ENCODE measurements at places on chromosomes 2 and 18. TPM values are rescaled to one million over a fixed set of nuclear protein-coding genes. Genes with fewer than 3 reads are reported as not detected.

GRCh38 chr2:11499081-11499743 is 33.3 kb upstream of the E2F6 start:
- DNase-seq = no peak

SAG gene
- polyA plus RNA-seq = not detected

SERPINB7 gene
- polyA plus RNA-seq = 15.6 TPM

GRCh38 chr18:35880788-35881455 is 91.6 kb upstream of the RMP24 start:
- no peak for DNase-seq

GRCh38 chr2:160651416-160652200 is 158.0 kb upstream of the RBMS1 start:
- DNase-seq = peak; percentile 72

C2orf81 gene
- 0.25 TPM for polyA plus RNA-seq

KCNIP3 gene
- 0.32 TPM for polyA plus RNA-seq

VWA3B gene
- polyA plus RNA-seq = not detected

DNA sequence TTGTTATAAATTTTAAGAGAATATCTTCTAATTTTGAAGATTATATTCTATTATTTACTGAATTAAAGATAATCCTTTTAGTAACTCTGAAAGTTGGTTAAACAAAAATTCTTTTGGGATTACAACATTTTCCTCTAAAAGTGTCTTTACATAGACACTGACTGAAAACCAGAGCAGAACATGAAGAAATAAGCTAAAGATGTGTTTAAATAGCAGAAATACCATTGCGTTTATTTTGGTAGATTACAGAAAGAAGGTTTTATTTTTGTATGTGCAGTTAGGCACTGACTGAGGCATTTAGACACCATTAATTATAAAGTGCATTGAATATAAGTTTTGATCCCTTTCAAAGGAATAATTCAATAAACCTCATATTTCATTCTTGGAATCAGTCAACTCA is 13.5 kb upstream of the NPC1 start:
- DNase-seq = no peak

DNA sequence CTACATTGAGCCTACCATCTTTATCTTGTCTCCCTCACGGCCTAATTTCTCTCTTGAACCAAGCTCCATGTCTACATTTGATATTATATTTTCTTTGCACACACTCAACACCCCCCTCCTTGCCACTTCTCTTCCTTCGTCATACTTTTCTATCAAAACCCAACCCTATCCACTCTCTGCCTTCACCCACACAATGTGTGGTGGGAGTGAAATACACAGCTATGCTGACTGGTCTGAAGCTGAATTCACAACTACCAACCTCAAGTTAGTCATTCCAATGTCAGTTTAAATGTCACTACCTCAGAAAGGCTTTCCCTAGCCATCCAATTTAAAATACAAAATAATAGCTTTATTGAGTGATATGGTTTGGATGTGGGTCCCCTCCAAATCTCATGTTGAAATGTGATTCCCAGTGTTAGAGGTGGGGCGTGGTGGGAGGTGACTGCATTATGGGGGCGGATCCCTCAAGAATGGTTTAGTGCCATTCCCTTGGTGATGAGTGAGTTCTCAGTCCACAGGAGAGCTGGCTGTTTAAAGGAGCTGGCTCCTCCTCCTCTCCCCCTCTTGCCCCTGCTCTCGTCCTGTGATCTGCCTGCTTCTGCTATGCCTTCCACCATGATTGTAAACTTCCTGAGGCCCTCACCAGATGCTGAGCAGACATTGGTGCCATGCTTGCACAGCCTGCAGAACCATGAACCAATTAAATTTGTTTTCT is 112.1 kb downstream of the DTNB start:
- no peak for DNase-seq

DNA sequence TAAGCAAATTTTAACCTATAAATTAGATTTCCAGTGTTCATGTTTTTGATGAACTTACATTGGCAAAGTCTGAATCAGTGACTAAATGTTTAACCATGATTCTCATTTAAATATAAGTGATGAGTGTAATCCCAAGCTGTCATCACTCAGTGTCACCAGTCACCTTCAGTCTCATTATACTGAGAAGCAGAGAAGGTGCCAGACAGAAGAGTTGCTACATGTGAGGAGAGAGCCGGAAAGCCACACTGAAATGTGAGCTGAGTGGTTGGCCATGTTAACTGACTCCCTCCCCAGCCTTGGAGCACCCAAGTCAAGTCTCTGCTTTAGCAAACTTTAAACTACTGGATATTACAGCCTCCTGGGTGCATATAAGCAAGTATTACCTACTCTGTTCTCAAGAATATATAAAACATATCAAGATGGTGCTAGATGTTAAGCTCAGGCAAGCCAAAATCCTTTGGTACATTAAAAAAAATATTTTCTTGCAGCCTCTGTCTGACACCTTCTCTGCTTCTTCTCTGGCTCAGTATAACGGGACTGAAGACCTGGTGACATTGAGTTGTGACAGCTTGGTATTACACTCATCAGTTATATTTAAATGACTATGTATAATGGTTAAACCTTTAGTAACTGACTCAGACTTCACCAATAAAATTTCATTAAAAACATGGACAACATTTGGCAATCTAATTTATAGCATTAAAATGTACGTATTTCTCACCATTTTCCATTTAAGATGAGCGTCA is 75.8 kb upstream of the MAP3K20 start:
- no peak for DNase-seq

DNA sequence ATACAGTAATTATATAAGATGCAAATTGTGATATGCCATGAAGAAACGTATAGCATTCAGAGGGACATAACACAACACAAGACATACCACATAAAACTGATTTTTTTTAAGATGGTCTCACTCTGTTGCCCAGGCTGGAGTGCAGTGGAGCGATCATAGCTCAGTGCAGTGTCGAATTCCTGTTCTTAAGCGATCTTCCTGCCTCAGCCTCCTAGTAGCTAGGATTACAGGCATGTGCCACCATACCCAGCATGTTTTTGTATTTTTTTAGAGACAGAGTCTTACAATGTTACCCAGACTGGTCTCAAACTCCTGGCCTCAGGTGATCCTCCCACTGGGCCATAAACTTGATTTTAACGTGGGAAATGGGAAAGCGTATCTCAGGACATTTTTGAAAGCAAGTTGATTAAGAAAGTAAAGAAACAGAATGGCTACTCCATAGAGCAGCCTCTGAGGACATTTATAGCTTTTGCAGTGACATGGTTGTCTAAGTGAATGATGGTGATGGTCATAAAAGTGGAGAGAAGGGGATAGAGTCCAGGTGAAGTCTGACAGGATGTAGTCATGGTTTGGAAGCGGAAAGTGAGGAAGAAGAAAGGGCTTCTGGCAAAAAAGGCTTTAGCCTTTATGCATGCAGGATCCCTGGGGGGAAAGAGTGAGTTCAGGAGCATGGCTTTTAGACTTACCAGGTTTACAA is 2.4 kb downstream of the TSGA10 start:
- DNase-seq = no peak

POTEJ gene
- 0.01 TPM for polyA plus RNA-seq

DNA sequence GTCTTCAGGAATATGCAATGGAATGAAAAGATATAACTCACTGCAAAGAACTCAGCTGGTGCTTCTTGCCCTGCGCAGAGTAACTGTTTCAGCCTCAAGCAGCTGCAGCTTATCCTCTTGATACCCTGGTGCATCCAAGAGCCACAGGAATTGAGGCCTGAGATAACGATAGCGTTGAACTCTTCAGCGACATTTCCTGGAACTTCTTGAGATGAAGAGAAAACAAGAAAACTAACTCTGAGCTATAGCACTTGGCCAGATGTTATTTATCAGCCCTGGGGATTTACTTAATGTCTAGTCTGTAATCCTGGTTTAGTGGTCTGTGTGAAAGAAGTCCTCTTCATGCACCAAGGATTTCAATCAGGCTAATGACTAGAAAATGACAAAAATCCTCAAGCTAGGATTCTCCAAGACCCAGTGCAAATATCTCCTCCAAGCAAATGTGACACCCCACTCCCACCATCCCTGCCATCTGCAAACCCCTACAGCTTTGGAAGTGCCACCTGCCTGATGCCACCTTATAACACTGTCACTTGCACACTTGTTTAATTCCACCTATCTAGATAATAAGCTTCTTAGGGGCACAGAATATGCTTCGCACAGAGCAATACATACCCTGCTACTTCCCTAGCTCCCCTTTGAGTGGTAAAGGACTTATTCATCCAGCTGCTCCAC is 40.6 kb downstream of the EHD3 start:
- DNase-seq = peak; percentile 26

KCNJ3 gene
- polyA plus RNA-seq = not detected

DNA sequence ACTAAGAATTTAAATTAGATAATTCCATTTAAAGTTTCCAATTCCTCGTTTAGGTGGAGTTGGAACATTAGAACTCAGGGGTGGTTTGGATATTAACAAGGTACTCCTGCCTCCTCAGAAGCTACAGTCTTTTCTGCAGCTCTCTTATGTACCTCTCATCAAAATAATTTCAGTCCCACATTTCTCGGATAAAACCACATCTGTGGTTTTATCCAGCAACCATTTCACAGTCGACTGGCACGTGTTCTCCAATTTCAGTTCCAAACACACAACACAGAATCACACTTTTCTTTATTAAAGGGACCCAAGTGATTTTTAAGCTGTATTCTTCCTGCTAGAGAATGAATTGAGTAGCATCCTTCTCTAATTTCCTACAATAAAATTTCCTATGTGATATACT is 22.7 kb upstream of the NFU1 start:
- no peak for DNase-seq

GRCh38 chr2:2232167-2232566 is 98.9 kb downstream of the MYT1L start:
- no peak for DNase-seq

GRCh38 chr2:17749753-17750438 is 3.7 kb downstream of the SMC6 start:
- DNase-seq = no peak

- no peak for DNase-seq
These were observed 639.3 kb downstream of the CNTNAP5 start for GRCh38 chr2:124664363-124664762.

DNA sequence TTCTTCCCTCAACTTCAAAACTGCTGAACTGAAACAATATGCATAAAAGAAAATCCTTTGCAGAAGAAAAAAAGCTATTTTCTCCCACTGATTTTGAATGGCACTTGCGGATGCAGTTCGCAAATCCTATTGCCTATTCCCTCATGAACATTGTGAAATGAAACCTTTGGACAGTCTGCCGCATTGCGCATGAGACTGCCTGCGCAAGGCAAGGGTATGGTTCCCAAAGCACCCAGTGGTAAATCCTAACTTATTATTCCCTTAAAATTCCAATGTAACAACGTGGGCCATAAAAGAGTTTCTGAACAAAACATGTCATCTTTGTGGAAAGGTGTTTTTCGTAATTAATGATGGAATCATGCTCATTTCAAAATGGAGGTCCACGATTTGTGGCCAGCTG is 8.4 kb downstream of the HOXD8 start:
- DNase-seq = no peak

DNA sequence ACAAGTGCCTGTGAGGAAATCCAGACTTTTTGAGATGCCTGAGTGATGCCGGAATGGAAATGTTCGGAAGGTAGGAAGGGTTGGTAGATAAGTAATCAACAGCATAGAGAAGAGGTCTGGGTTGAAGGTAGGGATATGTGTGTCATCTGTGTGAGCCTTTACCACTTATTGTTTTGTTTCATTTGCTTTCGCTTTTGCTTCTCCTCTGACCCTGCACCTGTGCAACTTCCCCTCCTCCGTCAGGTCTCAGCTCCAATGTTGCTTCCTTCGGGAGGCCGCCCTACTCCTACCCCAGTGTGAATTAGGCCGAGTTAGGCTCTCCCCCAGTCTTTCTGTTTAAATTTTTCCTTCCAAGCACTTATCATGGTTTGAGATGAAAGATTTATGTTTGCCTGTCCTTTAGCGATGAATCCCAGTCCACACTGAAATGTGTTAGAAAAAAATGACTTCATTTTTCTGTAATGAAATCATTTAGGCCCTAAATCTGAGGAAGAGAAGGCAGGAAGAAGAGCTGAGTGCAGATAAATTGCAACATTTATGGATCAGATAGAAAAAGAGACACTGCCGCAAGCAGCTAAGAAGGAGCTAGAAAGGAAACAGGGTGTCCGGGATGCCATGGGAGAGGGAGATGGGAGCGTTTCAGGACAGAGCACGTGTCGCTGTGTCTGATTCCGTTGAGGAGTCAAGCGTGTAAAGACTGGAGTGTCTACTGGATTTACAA is 139.6 kb upstream of the PELI1 start:
- DNase-seq = no peak

DNA sequence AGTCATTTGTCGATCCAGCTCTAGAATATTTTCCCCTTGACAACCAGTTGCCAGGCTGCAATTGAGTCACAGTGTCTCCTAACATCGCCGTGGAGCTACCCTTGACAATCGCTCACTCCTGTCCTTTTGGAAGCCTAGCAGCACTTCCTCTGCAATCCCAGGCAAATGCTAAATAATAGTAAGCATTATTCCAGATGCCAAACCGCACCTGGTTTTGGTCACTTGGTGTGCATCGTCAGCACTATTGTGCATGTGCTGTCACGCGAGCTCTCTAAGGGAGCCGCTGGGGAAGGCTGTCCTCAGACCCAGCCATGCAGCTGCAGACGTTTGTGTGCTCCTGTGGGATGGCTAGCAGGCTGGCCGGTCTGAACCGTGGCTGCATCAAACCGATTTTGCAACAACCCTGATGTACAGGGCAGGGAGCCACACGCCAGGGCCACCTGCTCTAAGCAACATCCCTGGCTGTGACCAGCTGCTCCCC is 549.5 kb upstream of the ID2 start:
- DNase-seq = peak; percentile 66

DNA sequence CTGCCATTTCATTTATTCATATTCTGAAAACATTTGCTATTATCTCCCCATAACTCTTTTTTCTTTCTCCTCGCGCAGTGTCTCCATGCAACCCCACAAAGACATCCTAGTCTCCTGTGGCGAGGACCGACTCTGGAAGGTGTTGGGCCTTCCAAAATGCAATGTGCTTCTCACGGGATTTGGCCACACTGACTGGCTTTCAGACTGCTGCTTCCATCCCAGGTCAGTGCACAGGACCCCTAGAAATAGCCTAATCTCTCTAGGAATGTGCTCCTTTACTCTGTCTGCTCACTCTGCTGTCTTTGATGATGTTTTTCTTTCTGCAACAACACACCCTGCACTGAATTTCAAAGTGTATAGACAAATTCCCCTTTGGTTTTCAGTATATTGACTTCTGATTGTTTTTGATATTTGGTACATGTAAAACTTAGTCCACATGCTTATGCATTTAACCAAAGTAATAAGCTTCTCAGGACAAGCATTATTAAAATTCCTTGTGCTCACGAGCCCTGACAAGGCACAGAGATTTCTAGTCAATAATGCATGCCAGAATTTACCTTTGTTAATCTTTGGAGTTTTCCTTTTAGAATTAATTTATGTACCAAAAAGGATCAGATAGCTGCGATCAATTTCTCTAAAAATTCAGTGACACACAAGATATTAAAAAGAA is 548.3 kb upstream of the VWC2L start:
- no peak for DNase-seq
